Activated T-helper 1 cell treated with anti-CD3 and anti-CD28 coated beads, Interleukin-2, amount 50 U/mL, for 16 hours (primary cell): ENCODE measurements at places on chromosomes 1 and 21.

DNA sequence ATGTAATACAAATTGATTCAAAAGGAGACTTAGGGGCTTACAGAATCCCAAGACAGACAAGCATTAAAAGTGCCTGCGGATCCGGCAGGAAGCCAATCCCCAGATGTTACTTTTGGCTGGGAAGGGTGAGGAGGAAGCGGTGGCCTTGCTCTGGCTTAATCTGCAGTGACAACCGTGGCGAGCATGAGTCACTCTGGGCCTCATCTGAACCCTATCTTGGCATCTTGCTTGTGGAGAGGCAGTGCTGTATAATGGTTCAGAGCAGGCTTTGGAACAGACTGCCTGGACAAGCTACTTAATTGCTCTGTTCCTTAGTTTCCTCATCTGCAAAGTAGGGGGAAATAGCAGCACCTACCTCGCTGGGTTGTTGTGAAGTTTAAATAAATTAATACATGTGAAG lies 74.1 kb downstream of the XCL2 start:
- DNase-seq, result peak; percentile 14

- no peak for DNase-seq
These were observed 113.9 kb downstream of the GRIK1 start for GRCh38 chr21:29825936-29826335.

DNA sequence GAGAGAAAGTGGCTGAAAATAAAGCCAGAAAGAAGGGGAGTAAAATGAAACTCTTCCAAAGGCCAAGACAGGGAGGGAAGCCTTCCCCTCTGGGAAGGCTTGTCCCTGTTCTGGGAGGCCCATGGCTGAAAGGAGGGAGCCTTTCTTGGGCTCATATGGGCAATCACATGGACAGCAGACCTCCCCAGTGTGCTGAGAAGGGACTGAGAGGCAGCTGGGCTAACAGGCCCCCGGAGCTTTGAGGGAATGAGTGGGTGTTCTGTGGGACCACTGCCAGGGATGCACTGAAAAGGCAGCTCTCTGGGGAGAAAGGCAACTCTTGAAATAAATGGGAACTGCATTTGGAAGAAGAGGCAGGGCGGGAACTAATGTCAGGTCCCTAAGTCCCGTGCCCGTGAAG lies 39.1 kb downstream of the KANK4 start:
- no peak for DNase-seq

DNA sequence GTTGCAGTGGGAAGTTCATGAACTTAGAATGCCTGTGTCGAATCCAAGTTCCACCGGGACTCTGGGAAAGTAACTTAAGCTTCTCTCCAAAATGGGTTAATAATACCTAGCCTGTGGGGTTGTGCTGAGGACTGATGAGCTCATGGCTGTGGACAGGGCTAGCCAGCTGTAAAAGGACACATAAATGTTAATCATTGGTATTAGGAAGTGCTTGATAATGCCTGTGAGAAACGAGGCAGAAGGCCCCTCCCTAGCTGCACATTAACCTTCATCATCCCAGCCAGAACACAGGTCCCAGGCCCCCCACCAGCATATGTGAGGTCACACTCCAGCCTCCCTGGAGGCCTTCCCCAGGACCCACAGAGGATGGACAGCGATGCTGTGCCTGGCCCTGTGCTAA lies 789 bp upstream of the GJB4 start:
- DNase-seq, result no peak

- DNase-seq, result no peak
These were observed 5.6 kb downstream of the HYI start for GRCh38 chr1:43447891-43448708.

DNA sequence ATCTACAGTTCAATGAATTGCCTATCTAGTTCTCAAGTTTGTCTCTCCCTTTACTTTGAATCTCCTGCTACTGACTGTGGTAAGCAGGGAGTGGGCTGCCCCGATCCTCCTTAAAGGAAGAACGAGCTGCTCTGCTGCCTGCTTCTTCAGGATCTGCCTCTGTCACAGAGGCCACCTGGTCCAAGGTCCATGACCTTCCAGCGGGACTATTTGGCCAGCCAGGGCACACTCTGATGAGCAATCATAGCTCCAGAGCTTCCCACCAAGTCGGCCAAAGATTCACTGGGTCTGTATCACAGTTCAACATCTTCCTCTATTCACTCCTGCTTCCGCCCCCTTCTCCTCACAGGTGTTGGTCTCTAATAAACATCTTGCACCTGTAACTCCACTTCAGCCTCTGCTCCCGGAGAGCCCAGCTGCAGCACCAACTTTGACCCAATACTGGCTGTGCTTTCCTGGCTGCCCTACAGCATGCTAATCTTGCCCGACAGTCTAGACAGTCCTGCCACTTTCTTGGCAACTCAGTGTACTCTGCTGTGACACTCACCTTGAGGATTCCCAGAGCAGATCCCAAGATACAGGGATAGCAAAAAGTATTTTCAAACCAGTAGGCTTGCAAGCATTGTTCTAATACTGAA lies 16.9 kb upstream of the MAP10 start:
- DNase-seq, result no peak

- DNase-seq, result no peak
These were observed 87.5 kb downstream of the TBX19 start for GRCh38 chr1:168368131-168368530.

DNA sequence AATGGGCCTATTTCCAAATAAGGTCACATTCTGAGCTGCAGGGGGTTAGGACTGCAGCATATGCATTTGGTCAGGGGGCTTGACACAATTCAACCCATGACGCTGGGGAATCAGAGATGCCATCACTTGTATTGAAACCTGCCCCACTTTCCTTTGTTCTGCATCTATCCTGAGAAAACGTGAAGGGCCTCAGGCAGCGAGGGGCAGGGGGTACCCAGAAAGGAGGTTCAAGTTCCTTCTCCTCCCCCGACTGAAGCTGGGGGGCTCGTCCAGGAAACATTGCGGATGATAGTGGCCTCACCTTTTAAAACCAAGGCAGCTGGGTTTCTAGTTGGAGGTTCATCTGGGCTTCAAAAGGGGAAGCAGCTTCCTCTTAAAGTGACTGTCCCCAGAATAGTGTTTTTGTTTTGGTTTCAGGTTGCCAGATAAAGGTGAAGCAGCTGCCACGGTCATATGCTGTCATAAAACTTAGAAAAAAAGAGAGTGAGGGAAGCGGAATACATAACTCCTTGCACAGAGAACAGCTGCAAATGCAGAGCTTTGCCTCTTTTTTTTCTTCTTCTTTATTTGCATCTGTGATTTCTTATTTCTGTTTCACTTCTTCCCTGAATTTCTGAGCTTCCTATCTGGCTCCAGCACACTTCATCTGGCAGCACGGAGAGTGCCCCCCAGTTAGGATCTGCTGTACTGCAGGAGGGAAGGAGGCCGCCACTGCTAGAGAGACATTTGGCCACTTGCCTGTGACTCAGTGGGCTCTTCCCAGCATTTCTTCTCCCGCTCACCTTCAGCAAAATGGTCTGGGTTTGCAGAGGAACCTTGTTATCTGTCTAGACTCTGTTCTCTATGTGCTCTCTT lies 142.0 kb downstream of the AJAP1 start:
- DNase-seq, result no peak

- DNase-seq, result no peak
These were observed 51.8 kb upstream of the H6PD start for GRCh38 chr1:9182784-9183257.

DNA sequence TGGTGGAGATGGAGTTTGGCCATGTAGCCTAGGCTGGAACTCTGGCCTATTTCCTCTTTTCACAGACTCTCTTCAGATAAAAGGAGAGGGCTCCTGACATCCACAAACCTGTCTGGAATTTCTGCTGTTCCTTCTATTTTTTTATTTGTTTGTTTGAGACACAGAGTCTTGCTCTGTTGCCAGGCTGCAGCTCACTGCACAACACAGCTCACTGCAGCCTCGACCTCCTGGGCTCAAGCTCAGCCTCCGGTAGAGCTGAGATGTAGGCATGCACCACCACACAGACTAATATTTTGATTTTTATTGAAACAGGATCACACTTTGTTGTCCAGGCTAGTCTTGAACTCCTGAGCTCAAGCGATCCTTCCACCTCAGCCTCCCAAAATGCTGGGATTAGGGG lies 230.9 kb downstream of the TM2D1 start:
- DNase-seq, result no peak

- no peak for DNase-seq
These were observed 71.5 kb downstream of the RPS6KC1 start for GRCh38 chr1:213122514-213122929.

- no peak for DNase-seq
These were observed 269.0 kb upstream of the PRMT6 start for GRCh38 chr1:106787520-106787919.

DNA sequence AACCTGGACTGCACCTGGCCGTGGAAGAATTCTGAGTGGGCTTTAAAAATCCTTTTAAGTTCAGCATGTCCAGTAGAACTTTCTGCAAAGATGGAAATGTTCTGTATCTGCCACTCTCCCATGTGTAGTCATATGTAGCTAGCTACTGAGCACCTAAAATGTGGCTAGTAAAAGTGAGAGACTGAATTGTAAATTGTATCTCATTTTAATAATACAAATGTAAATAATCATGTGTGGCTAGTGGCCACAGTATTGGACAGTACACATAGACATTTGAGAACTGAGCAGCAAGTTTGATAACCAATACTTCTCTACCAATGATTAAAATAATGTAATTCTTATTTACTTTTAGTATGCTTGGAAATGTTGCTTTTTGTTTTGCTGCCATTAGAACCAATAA lies 57.3 kb downstream of the PHACTR4 start:
- DNase-seq, result no peak

- no peak for DNase-seq
These were observed 342.1 kb upstream of the C1orf87 start for GRCh38 chr1:60415696-60416095.

DNA sequence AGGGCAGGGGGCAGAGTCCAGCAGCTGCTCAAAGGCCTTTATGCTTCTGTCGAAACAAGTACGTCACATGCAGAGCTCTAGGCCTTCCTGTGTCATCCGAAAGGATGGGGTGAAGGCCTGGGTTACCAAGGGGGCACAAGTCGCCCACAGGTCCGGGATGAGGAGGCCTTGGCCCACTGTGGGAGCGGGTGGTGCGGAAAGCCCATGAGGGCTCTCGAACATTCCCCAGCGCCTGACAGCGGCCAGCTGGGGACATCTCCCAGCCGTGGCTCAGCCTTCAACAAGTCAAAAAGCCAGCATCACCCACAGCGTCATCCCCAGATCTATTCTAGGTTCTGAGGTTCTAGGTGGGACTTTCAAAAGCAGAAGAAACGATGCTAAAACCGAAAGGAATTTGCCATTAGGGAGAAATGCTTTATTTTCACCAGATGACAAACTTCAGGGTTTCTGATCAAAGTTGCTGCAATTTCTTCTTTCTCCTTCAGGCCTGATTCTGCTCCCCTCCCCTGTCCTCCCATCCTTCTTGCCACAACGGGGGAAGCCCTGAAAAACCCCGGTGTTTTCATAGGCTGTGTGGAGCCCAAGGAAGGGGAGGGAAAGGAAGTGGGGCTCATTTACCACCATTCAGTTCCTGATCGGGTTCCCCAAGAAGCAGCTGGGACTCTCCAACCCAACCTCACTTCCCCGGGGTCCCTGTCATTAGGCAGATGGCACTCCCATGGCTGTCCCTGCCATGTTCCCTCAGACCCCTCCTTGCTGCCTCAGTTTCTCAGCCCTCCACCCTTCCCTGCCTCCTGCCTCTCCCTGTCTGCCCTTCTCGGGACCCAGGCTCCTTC lies 17.6 kb downstream of the GPR137B start:
- no peak for DNase-seq

GRCh38 chr1:1757422-1758058 lies 20.7 kb downstream of the NADK start:
- no peak for DNase-seq

DNA sequence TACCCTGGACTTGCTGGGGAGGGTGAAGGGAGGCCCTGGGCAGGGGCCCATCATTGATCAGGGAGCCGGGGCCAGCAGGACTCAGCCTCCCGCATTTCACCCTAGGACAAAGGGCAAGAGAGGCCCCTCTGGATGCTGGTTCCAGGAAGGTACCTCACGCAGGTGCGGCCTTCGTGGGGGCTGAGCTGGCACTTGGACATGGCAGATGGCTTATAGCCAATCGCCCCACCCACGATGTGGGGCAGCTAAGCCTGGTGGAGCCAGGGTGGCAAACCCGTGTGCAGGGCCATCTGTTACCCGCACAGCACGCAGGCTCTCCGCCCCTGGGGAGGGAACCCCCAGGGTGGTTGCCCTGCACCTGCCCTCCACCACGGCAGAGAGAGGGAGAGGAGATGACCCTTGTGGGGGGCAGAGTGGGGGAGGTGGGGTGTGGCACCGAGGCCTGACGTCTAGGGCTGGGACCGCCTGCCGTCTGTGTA lies 2.5 kb downstream of the TFF3 start:
- DNase-seq, result no peak

GRCh38 chr1:150683914-150684313 lies 13.0 kb downstream of the GOLPH3L start:
- no peak for DNase-seq

DNA sequence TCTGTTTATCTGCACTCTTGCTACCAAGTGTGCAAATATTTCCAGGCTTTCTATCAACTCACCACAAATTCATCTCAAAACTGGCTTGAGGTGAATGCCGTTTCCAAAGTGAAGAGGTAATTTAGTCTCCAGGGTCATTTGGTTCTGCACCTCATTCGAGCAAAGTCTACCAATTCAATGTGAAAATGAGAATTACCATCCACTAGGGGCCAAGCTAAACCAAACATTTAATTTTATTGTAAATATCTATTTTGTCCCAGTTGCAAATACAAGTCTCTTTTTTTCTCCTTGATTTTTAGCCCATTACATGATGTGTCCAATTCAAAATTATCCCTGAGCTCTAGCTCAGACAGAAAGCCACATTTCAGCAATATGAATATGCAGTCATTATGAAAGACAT lies 152.3 kb upstream of the PTBP2 start:
- no peak for DNase-seq

DNA sequence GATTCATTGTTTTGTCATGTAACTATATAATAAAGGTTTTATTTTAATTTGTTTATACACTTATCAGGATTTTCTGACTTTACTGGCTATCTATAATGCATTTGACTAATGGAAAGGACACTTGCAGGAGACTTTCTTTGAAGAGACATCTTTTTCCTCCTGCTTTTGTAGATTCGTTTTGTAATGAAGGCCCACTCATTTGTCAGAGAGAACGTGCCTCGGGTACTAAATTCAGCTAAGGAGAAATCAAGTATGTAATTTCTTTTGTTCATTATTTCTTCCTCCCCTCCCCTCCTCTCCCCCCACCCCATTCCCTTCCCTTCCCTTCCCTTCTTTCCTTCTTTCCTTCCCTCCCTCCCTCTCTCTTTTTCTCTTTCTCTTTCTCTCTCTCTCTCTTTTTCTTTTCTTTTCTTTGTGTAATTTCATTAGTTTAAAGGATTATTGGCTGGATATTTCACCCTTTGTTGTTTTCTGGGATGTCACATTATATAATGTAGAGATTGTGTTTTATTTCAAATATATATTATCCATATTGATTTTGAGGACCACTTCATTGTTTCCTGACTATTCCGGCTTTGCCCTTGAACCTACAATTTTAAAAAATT lies 23.7 kb upstream of the AXDND1 start:
- DNase-seq, result no peak

GRCh38 chr1:93593854-93594602 lies 87.6 kb downstream of the BCAR3 start:
- DNase-seq, result no peak

- DNase-seq, result no peak
These were observed 37.8 kb upstream of the CTTNBP2NL start for GRCh38 chr1:112358061-112358770.
